AG08395 (cell line): ENCODE measurements at places on chromosomes 12 and 14.

GRCh38 chr12:49941556-49942511 is 8.7 kb upstream of the AQP2 start:
- no peak for DNase-seq

DNA sequence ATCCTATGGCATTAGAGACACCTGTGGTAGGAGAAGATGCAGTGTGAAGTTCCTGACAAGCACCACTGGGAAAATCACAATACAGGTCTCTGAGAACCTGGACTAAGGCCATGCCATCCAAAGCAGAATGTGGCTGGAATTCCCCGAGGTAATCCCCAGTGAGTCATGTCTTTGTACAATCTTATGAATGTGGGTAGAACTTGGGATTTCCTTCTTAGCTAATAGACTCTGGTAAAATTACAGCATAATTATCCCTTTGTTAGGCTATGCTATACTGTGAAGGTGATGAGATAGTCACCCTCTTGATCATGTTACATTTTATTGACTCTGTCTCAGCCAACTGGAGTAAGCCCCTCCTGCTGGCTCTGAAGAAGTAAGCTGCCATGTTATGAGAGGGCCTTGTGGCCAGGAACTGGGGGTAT is 224.3 kb upstream of the DCN start:
- DNase-seq, result no peak

DNA sequence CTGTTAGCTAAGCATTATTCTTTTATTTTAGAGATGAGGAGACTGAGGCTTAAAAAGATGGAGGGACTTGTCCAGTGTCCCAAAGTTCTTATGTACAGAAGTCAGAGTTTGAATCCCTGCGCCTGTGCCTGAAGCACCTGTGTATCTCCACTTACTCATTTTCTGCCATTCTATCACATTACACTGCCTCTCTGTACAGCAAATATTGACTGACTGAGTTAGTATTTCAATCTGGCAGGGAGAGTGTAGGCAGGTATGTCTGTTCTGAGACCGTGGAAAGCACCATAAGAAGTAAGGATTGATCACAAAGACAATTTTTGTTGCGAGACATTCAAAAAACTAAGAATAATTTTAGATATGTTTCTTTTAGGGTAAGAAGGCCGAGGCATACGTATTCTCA is 162.7 kb downstream of the KITLG start:
- no peak for DNase-seq

GRCh38 chr14:51357250-51357649 is 117.2 kb downstream of the TMX1 start:
- DNase-seq, result no peak

DNA sequence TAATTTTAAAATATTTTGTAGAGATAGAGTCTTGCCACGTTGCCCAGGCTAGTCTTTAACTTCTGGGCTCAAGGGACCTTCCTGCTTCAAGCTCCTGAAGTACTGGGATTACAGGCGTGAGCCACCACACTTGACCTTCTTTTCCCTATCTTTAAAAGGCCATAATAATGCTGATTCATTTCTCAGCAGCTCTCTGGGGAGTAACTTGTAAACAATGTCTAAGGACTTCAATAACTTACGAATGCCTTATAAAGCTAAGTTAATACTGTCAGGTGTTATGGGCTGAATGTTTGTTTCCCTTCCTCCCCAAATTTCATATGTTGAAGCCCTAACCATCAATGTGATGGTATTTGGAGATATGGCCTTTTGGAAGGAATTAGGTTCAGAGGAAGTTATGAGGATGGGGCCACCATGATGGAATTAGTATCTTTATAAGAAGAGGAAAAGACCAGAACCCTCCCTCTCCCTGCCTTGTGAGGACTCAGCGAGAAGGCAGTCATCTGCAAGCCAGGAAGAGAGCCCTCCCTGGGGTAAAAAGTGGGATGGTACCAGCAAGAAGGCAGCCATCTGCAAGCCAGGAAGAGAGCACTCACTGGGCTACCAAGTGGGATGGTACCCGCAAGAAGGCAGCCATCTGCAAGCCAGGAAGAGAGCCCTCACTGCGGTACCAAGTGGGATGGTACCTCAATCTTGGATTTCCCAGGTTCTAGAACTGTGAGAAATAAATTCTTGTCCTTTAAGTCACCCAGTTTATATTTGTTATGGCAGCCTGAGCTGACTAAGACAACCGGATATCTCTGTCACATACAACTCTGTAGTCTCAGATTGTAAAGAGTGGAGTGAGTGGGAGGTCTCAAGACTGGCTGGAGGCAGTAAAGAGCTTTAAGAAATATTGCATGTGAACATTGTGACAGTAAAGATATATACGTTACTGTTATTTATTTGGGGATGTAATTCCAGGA is 16.3 kb upstream of the YBX3 start:
- no peak for DNase-seq

GRCh38 chr14:100554082-100554677 is 33.0 kb downstream of the BEGAIN start:
- DNase-seq, result peak; percentile 68

GRCh38 chr14:99380402-99380801 is 100.3 kb downstream of the SETD3 start:
- DNase-seq, result no peak

- no peak for DNase-seq
These were observed 17.9 kb upstream of the NFYB start for GRCh38 chr12:104155711-104156555.

GRCh38 chr14:106843951-106844483 is 1317.6 kb downstream of the TMEM121 start:
- DNase-seq, result no peak
